GM13976 (cell line): ENCODE measurements at places on chromosomes 16 and 17.

DNA sequence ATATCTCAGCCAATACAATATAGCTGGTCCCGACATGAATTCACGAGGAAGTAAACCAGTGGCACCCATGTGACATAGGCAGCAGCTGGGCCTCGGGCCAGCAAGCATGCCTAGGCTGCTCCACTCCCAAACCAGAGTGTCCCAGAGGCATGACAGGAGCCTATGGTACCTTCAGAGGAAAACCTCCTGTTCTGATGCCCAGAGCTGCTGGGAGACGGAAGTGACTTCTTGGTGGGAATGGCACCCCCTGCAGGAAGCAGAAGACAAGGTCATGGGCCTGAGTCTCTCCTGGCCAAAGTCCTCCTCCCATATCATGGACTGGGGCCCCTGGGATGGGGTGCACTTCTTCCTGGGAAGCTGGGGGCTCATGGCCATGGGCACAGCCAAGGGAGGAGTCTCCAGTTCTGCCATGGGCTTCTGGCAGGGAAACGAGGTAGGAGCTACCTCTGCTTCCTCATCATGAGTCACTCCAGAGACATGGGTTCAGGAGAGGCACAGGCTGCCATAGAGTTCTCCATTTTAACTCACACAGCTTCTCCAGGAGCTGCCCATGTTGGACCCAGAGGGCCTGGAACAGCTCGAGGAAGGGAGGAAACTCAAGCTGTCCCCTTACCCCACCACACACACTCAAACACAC, 13.4 kb downstream of the FBF1 start:
- peak; percentile 69 for DNase-seq

- DNase-seq, result no peak
Measured at GRCh38 chr17:1460233-1460632, 4.2 kb upstream of the CRK start.

GRCh38 chr16:81940781-81941560, 70.3 kb downstream of the SDR42E1 start:
- peak; percentile 3 for DNase-seq

GRCh38 chr16:68064791-68065365, 20.3 kb upstream of the NFATC3 start:
- peak; percentile 69 for DNase-seq

GRCh38 chr17:12671906-12672305, 6.2 kb downstream of the MYOCD start:
- no peak for DNase-seq

GRCh38 chr17:74276541-74277009, 2.5 kb downstream of the DNAI2 start:
- DNase-seq, result no peak

DNA sequence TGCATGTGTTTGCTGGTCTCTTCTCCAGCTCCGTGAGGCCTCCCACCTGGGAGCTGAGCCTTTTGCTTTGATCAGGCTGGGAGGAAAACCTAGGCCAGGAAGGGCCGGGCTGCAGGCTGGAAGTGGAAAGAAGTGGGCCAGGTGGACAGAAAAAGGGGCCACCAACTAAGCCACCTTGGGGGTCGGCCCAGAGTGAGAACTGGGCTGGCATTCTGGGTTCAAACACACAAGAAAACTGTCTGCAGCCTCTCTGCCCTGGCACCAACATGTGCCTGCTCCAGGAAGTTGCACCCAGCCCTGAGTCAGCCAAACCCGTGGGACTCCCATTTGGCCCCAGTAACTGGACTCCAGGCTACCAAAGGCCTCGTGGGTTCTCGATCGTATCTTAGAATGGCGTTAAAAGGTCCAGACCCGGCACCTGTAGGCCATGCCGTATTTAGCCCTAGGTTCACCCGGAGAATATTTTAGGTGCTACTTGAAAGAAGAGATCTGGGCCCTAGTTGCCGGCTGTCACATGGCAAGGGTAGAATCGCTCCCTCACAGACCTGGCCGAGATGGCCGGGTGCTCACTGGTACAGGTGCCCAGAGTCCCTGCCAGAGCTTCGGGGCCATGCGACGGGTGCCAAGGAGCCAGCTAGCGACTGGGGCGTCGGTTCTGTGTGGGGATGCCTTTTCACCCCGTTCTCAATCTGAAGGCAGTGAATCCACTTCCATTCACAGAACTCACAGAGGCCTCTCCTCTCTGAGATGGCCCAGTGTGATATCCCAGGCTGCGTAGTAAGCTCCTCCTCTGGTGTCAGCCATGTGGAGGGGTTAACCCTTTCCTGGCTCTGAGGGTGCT, 236.6 kb downstream of the MRTFB start:
- no peak for DNase-seq

DNA sequence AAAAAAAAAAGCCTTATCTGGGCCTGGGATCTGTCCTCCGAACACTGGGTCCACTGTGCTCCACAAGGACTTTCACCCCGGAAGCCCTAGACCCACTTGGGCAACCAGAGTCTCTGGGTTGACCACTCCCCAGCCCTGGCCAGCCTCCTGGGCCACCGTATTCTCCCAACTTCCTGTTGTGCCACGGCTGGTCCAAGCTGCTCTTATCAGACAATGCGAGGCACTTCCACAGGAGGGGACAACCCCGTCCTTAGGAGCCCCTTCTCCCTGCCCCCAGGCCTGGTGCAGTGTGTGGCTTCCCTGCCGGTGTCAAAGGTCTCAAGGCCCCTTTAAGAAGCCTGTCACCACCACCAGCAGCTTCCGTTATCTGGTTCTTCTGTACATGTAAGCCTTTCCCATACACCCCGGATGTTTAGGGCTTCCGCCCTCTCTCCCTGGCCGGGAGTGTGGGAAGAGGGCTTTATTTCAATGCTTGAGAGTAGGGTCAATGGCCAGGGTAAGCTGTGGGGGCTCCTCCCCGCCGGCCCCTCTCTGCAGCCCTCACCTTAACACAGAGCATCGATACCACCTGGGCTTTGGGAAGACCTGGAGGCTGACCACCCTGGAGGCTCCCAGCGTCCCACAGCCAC, 313.0 kb downstream of the SEC14L1 start:
- DNase-seq, result peak; percentile 74

DNA sequence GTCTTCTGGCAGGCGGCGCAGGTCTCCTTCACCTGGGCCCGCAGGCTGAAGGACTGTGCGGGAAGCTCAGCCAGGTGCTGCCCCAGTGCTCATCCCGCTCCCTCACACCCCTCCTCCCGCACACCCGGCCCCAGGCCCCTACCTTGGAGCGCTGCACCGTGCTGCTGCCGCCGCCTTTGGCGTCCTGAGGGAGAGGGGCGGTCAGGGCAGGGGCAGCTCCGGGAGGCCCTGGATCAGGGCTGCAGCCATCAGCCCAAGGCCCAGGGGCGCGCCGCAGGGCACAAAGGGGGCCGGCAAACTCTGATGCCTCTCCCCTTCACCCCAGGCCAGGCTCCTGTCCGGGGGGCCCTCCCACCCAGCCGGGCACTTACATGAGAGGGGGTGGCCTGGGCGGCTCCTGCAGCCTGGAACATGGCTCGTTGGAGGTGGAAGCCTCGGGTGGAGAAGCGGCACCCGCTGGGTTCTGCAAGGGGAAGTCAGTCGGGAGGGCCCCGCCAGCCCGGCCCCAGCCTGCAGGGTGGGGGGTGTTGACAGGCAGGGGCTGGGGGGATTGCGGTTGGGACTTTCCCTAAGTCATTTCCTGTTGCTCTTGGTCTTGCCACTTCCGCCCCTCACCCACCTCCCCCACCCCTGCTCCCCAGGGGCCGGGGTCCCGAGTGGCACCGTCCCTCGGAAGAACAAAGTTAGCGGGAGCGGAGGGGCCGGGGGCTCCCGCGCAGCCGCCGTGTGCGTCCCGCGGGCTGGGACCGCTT, 863 bp downstream of the LIMD2 start:
- peak; percentile 86 for DNase-seq

DNA sequence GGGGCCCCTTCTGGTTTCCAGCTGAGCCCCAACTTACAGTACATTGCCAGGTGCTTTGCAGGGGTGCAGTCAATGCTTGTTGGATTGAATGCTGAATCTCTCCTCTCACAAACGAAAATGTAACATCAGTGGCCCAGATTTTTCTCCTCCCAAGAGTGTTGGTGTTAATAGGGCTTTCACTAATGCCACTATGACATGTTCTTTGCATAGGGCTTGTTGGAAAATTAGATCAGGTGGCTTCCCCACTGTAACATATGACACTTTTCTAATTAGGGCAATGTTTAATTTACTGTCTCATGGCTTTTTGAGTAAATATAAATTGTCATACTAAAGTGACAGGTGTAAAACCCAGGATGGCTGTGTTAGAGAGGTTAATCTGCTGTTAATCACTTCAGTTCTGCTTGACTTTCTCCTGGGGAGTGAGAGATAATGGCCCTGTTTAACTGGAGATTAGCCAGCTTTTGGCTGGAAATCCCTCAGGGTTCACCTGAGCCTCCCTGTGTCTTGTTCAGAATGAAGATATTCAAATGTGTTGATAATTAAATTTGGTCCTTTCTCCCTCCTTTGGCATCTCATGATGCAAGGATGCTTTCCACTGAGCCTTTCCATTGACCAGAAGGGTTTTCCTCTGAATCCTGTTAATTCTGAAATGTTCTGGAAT, 502.3 kb downstream of the RBFOX1 start:
- DNase-seq, result no peak

DNA sequence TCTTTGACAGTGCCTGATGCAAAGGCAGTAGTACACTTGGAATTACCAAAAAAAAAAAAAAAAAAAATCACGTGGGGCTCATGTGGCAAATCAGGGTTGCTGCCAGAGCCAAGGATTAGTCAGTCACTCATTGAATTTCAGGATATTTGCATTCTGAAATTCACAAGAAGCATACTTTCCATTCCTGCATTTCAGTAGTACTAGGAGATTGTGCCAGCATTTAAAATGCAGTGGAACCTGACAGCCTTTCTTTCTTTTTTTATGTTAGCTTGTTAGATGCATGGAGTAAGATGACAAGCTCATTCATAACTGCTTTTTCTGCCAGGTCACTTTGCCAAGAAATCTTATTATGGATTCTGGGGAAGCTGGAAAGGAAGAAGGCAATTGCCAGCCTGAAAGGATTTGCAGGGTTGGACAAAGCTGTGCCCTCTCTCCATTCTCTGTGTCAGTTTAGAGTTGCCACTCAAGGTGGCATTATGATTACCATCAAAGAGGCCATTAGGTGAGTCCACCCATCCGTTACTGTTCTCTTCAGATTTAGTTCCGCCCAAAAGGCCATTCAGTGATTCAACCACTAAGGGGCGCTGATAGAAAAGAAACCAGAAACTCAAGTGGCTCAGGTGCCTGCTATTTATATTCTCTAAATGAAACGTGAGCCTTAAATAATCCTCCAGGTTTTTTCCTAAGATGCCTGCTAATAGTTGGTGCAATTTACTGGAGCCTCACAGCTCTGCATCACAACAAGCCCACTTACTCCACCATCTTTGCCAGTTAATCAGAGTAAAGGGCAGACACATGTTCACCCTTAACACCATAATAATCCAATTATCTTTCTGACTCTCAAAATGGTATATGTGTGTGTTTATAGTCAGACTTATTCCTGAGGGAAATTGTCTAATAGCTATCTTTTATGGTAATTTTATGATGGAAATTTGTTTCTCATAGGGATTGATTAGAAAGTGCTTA, 59.0 kb downstream of the TANGO6 start:
- peak; percentile 37 for DNase-seq

- no peak for DNase-seq
Measured at GRCh38 chr16:3728424-3729160, 11.3 kb upstream of the TRAP1 start.

GRCh38 chr17:67223924-67224323, 21.1 kb downstream of the HELZ start:
- DNase-seq, result no peak
